HS-27A (cell line): ENCODE measurements at places on chromosomes 2 and 18.

- no peak for DNase-seq
Measured at GRCh38 chr18:35491700-35492077, 6.1 kb downstream of the INO80C start.

DNA sequence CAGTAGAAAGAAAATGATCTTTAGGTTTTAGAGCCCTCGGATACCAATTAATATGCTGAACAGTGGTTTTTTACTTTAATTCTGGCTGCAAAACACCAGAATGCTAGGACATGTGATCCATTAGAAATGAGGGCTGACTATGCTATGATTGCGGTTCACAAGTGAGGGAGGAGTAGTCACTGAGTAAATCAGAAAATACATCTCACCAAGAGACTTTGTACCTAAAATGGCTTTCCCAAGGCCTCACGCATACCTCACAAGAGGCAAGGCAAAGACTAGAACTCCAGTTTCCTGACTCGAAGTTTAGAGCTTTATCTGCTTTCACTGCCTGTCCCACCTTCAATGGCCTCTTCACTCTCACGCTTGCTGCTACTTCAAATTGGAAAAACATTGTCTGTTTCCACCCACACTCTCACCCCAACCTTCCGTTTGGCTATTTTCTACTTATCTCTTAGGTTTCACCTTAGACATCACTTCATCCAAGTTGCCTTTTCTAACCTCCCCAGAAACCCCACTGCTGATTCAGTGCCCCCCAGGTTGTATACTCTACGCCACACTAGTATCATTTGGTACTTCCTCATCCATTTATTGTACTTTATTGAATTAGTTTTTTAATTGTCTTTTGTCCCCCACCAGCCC lies 5.1 kb upstream of the MBD2 start:
- no peak for DNase-seq

DNA sequence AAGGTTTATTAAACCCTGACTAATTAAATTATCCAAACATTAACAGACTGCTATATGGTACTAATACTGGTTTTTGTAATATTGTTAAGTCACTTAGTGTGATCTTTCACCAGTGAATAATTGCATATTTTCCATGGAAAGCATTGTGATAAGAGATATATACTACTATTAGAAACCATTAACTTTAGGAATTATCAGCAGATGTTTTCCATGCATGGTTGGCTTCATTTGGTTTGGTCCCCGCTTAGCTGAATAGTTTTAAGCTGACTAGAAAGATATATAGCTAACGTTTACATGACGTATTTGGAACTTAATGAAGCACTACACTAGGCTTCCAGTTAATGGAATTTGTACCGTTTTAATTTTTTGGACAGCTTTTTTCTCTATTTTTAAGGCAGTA lies 37.9 kb downstream of the LCLAT1 start:
- no peak for DNase-seq

DNA sequence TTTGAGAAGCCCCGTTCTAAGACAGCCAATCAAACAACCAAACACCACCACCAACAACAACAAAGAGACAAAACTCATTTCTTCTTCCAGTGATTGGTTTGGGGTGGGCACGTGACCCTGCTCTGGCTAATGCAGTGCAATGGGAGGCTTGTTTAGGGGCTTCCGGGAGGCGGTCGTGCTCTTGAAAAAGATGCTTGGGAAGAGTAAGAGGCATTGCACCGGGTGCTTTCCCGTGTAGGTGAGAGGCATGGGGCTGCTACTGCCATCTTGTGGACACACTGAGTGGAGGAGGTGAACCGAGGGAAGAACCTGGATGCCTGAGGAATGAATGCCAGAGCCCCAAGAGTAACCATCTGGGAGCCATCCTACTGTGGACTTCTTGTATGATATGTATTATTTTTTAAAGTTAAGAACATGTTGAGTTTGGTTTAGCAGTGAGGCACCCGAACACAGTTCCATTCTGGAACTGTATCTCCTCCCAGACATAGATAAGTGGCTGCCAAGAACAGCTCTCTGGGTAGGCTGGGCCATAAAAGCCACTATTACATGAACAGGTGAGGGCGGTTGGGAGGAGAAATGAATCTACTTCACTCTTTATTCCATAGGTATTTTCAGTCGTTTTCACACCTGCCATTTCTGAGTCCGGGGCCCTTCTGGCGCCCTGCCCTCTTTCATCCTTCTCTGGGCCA lies 19.1 kb upstream of the ARHGAP25 start:
- DNase-seq, result no peak

DNA sequence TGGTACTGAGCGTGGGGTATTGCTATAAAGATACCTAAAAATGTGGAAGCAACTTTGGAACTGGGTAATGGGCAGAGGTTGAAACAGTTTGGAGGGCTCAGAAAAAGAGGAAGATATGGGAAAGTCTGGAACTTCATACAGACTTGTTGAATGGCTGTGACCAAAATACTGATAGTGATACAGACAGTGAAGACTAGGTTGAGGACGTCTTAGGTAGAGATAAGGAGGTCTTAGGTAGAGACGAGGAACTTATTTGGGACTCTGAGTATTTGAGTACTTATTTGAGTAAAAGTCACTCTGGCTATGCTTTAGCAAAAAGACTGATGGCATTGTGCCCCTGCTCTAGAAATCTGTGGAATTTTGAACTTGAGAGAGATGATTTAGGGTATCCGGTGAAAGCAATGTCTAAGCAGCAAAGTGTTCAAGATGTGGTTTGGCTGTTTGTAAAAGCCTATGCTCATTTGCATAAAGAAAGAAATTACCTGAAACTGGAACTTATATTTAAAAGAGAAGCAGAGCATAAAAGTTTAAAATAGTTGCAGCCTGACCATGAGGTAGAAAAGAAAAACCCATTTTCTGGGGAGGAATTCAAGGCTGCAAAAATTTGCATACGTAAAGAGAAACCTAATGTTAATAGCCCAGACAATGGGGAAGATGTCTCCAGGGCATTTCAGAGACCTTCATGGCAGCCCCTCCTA lies 219.6 kb downstream of the PDE1A start:
- DNase-seq, result no peak
